Retinal pigment epithelial cell (primary cell): ENCODE measurements at places on chromosomes 11 and 22.

- DNase-seq: no peak
These were observed 549.0 kb upstream of the LUZP2 start for GRCh38 chr11:23947883-23948282.

DNA sequence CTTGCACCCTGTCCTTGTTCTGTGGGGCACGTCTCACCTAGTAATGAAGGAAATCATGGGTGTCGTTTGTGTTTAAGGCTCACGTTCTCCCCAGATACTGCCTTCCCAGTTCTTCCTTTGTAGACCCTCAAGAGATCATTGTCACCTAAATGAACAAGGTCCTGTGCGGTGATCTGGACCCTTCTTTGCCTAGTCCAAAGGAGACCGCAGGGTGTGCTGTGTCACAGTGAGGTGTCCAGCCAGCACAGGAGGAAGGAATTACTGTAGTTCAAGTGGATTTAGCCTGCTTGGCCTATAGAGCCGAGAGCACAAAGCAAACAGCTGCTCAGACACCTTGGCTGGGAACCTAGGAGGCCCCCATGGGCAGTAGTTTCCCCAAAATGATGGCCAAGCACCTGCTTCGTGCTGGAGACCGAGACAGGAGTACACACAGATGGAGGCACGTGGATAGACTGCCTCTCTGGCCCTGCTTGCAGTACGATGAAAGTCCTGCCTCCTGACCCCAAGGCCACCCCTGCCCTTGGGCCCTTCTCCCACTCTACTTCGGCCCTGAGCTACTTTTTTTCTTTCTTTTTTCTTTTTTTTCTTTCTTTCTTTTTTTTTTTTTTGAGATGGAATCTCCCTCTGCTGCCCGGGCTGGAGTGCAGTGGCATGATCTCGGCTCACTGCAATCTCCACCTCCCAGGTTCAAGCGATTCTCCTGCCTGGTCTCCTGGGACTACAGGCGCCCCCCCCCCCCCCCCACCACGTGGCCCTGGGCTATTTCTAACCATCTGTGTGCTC is 19.4 kb upstream of the PPFIA1 start:
- no peak for DNase-seq

- no peak for DNase-seq
These were observed 19.0 kb upstream of the E2F8 start for GRCh38 chr11:19259487-19260345.

- no peak for DNase-seq
These were observed 74.3 kb downstream of the CECR2 start for GRCh38 chr22:17443405-17444203.

DNA sequence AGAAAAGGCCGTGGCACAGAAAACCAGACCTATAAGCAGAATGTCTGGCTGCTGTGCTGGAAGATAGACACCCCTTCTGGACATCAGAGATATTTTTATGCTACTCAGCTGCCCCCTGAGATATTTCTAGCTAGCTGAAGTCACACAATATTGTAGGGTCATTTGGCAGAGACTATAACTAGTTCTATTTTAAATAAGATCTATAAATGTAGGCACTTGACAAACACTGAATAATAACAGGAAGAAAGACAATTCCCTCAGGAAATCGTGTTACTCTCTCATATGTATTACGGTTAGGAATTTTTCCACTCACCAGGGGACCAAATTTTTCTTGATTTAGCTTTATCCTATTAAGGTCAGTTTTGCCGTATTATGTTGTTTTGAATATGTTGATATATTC is 845.4 kb downstream of the OPCML start:
- DNase-seq: no peak

DNA sequence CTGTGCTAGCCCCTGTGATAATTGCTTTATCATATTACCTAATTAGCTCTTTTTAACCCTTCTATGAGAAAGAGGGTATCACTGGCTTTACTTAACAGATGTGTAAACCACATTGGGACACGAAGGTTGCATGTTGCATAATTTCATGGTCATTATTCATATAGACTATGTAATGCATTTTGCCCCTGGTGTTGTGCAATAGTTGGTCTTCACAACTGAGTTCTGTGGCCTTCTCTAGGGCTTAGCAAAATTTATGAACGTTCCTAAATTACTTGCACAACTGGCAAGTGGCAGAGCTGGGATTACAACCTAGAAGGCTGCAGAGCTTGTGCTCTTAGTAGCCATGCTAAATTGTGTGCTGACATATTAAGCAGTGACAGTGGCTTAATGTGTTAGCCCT is 34.6 kb upstream of the PDGFD start:
- no peak for DNase-seq

DNA sequence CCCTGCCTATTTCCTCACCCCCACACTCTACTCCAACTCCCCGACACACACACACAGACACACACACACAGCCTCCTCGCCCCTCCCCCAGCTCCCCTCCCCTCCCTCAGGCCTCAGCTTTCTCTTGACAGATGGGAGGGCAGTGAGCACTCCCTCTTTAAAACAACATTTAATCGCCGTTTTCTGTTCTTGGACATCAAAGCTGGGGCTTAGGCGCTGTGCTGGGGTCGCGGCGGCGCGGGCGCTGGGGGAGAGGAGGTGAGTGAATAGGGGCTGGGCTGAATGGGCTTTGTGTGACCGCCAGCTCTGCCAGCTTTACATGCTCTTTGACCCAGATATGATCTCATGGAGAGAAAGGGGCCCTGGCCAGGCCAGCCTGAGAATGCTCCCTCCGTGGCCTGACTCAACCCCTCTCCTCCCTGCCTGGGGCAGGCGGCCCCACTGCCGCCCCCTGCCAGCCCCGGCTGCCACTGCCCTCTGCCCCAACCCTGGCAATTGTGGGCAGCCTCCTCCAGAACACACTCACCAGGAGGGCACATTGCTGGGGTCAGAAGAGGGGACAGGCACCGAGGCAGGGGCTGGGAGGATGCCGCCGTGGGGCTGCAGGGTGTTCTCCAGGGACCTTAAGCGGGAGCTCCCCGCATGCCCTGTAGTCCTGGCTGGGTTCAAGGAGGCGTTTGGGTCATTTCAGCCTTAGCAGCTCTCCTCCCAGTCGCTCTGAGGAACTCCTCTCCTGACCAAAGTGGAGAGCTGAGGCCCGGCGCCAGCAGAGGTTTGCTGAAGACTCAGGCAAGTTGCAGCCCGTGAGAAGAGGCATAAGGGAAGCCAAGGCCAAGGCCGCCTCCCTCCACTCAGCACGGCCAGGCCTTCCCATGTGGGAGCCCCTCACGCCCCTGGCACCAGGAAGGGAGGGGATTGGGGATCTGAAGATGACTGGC is 38.3 kb upstream of the NNMT start:
- DNase-seq: no peak

DNA sequence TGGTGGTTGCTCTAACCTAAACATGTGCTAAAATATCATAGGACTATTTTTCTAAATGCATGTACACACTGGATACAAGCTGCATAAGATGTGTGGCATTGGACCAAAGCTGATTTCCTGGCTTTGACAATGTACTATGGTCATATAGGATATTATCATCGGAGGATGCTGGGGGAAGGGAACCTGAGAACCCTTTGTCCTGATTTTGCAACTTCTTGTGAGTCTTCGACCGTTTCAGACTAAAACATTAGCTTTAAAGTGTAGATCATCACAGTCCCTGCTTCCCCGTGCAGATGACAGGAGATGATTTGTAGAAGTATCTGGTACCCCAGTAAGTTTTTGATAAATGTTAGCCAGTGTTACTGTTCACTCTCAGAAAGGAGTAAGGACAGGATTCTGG is 554.7 kb downstream of the MIAT start:
- DNase-seq: no peak

- no peak for DNase-seq
These were observed 33.0 kb downstream of the CCDC34 start for GRCh38 chr11:27329867-27330632.

DNA sequence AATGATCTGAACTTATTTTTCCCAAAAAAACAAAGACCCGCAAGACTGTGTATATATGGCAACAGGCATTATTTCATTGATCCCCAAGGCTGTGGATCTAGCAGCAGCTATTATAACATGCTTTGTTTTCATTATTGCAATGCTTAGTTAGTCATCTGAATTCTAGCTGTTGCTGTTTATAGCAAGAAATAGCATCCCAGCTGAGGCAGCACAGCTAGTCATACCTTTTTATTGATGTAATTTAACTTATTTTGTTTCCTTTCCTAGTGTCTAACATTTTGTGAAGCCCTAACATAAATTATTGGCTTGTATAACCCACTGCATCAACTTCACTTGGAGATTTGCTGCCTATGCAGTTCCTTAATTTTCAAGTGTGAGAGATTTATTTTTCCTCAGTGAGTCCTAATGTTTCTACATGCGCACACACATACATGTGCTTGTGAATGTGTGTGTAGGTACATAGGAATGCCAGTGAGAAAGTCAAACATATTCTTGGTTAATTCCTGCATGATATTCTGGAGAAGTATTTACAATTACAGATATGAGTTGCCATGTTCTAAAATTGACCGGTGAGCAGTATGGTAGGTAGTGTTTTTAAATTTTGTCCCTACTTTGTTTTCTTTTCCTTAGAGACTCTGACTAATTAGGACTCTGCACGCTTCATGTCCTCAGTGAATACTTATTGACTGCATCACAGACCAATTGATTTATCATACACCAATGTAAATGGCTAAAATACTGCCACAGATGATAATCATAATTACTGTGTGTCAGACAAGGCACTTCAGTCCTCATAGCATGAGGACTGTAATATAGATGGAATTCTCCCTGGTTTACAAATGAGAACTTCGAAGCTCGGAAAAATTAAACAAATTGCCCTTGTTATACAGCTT is 119.3 kb downstream of the WNT11 start:
- no peak for DNase-seq

DNA sequence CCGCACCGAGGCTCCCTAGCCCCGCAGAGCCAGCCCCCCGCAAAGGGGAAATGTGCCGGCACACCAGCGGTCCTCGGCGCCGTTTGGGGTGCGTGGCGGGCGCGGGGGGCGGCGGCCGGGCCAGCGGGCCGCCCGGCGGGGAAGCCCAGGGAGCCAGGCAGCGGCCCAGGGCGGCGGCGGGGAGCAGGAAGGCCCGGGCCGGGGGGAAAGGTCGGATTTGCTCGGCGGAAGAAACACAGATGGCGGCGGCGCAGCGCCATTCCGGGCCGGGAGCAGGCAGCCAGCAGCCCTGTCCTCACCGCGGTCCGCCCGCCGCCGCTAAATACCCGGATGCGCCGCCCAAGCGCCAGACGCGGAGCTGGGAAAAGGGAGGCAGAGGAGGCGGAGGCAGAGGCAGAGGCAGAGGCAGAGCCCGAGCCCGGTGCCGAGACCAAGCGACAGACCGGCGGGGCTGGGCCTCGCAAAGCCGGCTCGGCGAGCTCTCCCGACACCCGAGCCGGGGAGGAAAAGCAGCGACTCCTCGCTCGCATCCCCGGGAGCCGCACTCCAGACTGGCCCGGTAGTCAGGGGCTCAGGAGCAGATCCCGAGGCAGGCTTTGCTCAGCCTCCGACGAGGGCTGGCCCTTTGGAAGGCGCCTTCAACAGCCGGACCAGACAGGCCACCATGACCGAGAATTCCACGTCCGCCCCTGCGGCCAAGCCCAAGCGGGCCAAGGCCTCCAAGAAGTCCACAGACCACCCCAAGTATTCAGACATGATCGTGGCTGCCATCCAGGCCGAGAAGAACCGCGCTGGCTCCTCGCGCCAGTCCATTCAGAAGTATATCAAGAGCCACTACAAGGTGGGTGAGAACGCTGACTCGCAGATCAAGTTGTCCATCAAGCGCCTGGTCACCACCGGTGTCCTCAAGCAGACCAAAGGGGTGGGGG is 2.6 kb upstream of the GCAT start:
- no peak for DNase-seq

DNA sequence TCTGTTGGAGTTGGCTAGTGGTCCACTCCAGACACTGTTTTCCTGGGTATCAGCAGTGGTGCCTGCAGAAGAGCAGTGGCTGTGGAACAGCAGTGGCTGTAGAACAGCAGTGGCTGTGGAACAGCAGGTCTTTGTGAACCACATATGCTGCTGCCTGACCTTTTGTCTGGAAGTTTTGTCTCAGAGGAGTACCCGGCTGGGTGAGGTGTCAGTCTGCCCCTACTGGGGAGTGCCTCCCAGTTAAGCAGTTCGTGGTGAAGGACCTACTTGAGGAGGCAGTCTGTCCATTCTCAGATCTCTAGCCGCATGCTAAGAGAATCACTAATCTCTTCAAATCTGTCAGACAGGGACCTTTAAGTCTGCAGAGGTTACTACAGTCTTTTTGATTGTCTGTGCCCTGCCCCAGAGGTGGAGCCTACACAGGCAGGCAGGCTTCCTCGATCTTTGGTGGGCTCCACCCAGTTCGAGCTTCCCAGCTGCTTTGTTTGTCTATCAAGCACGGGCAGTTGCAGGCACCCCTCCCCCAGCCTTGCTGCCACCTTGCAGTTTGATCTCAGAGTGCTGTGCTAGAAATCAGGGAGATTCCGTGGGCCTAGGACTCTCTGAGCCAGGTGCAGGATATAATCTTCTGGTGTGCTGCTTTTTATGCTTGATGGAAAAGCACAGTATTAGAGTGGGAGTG is 89.1 kb upstream of the TRIM48 start:
- no peak for DNase-seq

DNA sequence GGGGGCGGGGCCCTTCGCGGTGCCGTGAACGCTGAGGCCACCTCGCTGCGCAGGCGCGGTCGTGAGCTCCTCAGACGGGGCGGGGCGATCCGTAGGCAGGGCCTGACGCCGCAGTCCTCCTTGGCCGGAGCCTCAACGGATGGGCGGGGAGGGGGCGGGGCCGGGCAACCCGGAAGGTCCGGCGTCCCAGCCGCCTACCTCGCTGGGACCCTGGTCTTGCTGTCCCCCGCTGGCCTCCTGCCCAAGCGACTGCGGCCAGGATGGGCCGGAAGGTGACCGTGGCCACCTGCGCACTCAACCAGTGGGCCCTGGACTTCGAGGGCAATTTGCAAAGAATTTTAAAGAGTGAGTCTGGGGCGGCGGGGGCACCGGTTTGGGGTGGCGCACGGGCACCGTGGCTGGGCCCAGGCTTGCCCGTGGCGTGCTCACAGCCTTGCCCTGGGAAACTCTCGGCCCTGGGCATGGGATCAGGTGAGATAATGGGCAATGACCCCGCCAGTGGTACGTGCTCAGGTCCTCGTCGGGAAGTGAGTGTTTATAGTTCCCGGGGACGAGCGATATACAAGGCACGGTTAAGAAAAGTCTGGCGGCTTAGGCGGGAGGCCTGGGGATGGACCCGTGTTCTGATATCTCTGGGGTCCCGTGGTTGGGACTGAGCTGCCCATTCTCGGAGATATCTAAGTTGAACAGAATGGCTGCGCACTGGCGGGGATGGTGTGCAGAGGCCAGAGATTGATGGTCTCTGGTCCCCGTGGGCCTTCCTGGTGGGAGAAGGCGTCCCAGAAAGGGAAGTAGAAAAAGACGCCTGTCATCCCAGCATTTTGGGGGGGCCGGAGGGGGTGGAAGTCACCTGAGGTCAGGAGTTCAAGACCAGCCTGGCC is at the start of gene NADSYN1:
NADSYN1 (plus strand) TSS at position 167 of the 881 bp plus-strand sequence; CDS start at position 261, 94 bp downstream.
- peak; percentile 66 for DNase-seq
